NCI-H345 (cell line): ENCODE measurements at places on chromosomes 12 and 14.

GRCh38 chr14:70006699-70007098 lies 127.5 kb downstream of the SMOC1 start:
- no peak for DNase-seq

GRCh38 chr12:130126023-130126432 lies 36.2 kb upstream of the FZD10 start:
- DNase-seq = no peak

GRCh38 chr14:101851736-101852405 lies 90.4 kb downstream of the PPP2R5C start:
- no peak for DNase-seq

DNA sequence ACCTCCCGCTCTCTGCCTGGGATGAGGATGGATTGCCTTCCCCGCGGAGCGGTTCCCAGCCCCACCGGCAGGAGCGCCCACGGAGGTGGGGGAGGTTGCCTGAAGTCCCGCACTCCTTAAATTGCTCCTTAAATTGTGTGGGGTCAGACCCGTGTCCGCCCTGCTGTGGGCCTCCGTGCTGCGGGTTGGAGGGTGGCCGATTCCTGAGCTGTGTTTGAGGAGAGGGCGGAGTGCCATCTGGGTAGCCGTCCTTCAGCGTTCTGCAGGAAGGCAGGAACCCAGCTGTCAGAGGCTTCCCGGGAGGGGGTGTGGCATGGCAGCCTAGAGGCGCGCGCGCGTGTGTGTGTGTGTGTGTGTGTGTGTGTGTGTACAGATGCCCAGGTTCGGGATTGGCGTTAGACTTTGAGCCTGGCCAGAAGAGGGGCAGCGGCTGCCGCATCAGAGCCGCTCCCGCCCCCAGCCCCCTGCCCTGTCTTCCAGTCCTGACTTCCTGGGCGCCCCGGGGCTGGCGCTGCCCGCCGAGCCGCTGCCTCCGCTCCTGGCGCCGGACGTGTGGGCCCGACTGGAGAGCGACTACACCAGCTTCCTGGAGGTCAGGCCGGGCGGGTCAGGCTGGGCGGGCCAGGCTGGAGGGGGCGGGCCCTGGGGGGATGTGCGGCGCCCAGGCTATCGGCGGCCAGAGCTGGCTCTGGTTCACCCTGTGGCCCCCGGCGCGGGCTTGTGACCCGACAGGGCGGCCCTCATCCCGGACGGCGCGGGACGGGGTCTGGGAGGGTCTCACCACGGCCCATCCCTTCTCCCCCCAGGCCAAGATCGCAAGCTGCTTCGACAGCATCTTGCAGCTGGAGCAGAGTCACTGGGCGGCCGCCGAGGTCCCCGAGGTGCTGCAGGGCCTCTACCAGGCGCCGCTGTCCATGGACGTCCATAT lies 9.2 kb downstream of the EXOC3L4 start:
- peak; percentile 74 for DNase-seq

DNA sequence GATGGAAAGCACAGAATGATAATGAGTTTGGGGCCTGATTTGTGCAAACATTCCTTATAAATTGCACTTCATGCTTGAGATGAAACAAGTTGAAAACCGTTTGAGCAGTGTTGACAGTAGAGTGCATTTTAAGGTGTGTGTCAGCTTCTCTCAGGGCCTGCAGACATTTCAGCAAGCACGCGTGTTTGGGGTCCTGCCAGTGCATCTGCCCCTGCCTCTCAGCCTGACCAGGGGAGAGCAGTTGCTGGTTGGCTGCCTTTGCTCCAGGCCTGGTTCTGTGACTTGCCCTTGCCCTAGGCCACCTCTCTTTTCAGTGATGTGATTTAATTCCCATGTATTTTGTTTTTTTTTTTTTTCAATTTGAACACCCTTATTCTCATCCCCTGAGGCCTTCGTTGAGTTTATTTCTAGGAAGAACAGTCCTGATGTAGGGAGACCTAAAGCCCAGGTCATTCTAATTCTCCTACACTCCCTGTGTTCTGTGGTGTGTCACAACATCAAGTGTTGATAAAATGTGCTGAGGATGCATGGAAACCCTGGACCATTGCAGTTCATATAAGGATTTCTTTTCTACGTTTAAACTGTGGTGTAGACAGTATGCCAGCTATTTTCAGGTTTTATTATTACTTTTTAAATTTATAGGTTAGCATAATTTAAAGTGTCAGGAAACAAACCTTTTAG lies 40.1 kb upstream of the AMN start:
- DNase-seq = peak; percentile 4

DNA sequence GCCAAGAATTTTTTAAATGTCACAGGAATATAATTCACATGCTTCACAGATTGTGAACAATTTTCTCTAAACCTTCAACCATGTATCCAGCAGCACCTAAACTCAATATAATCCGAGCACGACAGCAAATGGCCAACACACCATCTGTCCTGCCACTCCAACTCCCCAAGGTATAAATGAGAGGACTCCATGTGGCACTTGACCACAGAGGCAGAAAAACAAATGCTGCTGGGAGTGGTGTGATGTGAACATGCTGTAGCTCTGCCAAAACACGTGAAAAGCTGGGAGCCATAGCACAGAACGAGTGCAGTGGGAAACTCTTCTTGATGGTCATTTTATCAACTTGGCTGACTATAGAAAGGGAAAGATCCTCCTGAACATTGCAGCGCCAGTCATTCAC lies 70.9 kb downstream of the LLPH start:
- no peak for DNase-seq

DNA sequence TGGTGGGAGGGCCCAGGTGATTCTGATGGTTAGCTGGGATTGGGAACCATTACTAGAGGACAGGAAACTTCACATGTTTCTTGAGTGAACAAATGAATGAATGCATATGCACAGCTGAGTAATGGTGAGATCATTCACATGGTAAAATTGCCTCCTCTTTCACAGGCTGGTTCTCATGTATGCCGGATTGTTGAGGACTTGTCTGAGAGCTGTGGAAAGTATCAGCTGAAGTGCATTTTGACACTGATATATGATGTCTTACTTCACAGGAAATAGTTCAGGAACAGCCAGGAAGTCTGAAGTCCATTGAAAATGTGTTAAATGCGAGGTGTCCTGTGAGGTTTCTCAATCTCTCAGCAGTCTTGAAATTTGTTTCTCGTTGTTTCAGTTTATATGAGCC lies 77.6 kb upstream of the DACT1 start:
- DNase-seq = no peak

- DNase-seq = no peak
Observed at GRCh38 chr14:90341784-90342183, 10.0 kb upstream of the NRDE2 start.

DNA sequence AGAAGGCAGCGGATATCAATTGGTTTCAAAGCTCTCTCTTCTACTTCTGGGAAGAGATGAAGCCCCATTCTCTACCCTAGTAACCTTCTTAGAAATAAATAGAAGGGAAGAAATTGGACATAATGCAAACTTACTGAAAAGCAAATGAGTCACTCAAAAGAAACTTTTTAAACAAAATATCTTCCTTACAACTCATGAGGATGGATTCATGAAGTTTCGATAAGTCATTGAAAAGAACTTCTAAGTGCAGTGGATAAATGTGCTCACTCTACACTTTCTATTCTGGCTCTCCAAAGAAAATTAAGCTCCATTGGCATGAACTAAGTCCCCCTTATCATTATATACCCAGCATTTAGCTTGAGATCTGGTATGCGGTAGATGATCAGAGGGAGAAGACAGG lies 899.5 kb downstream of the RPS29 start:
- DNase-seq = no peak

DNA sequence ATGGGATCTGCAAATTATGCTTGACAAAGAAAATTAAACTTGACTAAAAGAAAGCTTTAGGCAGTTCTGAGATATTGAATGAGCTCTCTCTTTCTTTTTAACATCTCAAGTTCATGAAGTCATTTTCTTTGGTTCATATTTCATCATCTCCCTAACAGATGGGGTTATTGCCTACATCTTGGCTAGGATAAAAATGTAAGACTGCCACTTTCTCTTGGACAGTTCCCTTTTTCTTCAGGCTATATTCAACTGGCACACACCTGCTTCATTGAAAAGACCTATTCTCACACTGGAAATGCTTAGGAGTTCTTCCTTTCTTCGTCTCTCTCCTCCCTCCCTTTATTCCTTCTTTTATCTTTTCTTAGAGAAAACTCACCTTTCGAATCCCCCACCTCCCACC lies 355.9 kb upstream of the SEL1L start:
- DNase-seq = no peak

GRCh38 chr12:94712815-94713515 lies 62.6 kb upstream of the TMCC3 start:
- DNase-seq = no peak

GRCh38 chr12:42213954-42214426 lies 24.1 kb downstream of the YAF2 start:
- no peak for DNase-seq

DNA sequence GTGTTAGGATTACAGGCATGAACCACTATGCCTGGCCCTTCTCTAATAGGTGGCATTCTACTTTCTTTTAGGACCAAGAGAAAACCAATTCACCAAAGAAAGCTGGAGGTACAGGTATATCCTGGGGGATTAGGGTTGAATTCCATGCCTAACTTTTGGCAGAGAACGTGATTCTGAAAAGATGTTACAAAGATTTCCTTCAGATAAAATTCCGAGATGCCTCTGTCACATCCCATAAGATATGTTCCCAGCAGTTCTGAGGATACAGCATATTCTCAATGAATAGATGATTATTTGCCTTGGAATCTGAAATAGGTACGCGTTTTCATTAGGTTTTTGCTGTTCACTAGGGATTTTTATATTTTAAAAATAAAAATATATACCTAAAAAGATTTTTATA lies 111.9 kb upstream of the KRAS start:
- no peak for DNase-seq

DNA sequence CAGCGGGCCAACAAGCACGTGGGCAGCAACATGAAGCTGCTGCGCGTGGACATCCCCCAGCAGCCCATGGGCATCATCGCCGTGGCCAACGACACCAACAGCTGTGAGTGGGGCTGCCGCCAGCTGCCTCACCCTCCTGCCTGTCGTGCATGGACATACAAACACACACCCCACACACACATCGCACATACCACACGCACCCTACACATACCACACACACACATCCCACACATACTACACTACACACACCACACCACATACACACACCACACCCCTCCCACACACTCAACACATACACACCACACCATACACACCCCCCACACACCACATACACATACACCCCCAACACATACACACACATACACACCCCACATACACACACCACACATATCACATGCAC lies 25.2 kb upstream of the NXPH4 start:
- no peak for DNase-seq

DNA sequence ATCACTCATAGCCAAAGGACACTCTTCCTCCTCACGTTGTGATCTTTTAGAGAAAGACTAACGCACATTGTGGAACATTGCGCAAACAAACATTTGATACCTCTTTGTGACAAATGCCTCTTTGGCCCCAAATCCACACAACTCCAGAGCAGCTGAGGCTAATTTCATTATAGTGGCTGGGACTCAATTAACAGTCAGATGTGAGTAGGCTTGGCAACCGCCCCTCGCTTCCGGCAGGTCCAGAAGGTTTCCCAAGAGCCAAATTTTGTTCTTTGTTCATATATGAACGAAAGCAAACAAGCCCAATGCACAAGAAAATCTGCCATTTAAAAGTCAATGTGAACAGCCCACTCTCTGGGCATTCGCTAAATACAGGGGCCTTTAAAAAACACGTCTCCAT lies 273.9 kb downstream of the GLT1D1 start:
- DNase-seq = peak; percentile 76

DNA sequence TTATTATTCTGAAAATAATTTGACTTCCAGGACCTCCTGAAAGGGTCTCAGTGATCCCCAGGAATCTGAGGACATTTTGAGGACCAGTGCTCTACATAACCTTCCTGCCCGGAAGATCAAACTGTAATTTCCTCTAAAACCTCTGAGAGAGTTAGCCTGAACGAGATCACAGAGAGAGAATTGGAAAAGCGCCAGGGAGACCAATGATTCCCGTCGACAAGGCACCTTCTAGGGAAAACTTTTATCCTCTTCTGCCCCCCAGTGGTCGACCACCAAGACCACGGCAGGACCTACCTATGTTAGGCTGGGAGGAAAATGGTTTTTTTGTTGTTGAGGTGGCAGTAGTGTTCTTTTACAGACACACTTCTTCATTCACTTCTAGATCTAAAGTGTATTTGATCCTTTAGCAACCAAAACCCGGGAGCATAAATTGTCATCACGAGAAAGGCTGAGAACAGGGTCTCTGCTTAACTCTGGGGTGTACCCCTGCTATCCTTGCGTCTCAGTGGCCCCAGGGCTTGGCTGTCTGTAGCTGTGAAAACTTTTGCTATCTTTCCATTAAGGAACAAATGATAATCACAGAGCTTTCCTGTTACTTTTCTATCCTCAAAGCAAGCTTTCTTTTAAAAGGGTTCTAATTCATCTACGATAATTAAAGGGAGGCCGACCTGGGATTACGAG lies 62.9 kb upstream of the NID2 start:
- DNase-seq = peak; percentile 89

GRCh38 chr12:108129017-108129812 lies at the start of gene WSCD2:
WSCD2 (plus strand) TSS chr12:108129288; CDS start chr12:108195833, 66,545 bp downstream.
- DNase-seq = peak; percentile 55

DNA sequence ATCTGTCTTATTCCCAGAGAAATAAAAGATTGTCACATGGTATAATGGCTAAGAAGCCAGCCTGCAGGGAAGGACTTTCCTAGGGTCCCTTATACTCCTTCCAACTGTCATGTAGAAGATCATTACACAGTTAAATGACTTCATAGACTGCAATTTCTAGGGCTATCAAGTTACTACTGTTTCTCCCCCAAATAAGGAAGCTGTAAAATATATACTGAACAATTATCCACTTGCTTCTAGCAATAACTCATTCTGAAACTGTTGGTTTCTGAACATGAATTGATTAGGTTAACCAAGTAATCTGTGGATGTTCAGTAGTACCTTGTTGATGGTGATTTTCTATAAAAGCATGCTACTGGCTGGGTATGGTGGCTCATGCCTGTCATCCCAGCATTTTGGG lies 44.6 kb downstream of the A2ML1 start:
- no peak for DNase-seq

DNA sequence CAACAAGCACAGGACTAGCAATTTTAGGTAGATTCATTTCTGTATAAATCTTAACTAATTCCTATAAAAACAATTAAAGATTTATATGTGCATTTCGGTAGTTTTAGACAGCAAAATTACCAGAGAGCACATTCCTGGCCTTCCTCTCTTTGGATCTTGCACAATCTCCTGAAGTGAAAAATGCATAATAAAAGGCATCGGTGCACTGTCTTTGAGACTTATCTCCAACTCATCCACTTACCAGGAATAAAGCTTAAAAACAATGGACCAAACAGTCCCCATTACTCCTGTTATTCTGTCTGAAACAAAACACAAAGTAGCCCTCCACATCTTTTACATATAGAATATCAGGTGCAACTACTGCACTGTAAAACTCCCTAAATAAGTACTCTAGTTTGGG lies 69.3 kb downstream of the HECTD1 start:
- DNase-seq = no peak

- no peak for DNase-seq
Observed at GRCh38 chr12:257521-258321, 4.9 kb downstream of the SLC6A13 start.
